NCI-H748 treated with DMSO at 0.1 percent for 48 hours (cell line): ENCODE measurements at places on chromosomes 16 and 17.

GRCh38 chr17:8922451-8922850, 43.1 kb downstream of the PIK3R5 start:
- DNase-seq, result no peak

DNA sequence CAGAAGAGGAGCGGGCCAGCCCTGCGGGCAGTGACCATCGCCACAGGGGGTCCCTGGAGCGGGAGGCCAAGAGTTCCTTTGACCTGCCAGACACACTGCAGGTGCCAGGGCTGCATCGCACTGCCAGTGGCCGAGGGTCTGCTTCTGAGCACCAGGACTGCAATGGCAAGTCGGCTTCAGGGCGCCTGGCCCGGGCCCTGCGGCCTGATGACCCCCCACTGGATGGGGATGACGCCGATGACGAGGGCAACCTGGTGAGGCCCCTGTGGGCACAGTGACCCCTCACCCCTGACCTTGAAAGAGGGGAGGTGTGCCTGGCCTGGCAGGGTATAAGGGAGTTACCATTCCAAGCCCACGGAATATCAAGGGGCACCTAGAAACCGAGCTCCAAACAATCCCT, 35.1 kb upstream of the ABCC3 start:
- no peak for DNase-seq

- no peak for DNase-seq
Observed at GRCh38 chr16:15618392-15618791, 24.6 kb downstream of the MARF1 start.

- DNase-seq, result no peak
Observed at GRCh38 chr17:77395501-77396048, 254.8 kb downstream of the SEC14L1 start.

- no peak for DNase-seq
Observed at GRCh38 chr16:57616876-57617275, 11.6 kb upstream of the ADGRG1 start.

GRCh38 chr16:1991948-1992703, 2.4 kb downstream of the SYNGR3 start:
- no peak for DNase-seq

GRCh38 chr16:67391424-67392300, 1.6 kb downstream of the TPPP3 start:
- DNase-seq, result peak; percentile 27

- DNase-seq, result no peak
Observed at GRCh38 chr17:28285965-28286364, 33.0 kb upstream of the TMEM97 start.

DNA sequence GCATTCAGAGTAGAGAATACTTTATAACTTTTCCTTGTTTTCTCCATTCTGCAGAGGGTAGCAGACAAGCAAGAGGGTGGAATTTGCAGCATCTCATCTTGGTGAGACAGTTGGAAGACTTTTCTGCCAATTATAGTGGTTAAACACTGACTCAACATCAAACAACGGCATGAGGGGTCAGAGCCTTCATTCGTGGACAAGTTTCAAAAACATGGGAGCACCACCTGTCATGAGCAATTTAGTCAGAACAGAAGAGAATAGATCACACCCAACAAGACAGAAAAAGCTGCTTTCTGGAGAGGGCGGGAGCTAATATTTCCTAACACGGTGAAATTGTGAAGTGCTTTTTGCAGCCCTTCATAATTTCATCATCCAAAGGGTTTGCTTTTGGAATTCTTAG, 17.9 kb upstream of the ZNF652 start:
- DNase-seq, result no peak

DNA sequence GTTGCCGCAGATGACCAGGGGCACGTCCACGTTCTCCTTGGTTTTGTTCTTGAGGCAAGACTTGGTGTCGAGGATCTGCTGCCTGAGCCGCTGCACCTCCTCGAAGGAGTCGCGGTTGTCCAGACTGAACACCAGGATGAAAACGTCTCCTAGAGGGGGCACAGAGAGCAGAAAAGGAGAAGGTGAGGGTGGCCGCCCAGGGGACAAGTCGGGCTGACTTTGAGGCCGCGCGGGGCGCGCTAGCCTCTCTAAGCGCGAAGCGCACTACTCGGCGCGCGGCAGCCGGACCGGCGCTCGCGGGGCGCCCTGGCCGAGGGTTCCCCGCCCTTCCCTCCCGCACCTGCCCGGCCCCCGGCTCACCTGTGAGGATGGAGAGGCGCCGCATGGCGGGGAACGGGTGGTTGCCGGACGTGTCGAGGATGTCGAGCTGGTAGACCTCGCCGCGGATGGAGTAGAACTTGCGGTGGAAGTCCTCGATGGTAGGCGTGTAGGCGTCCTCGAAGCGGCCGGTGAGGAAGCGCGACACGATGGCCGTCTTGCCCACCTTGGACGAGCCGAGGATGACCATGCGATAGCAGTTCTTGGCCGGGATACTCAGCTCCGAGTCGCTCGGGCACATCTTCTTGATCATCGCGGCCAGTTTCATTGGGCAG, 533 bp downstream of the RASD1 start:
- peak; percentile 57 for DNase-seq

GRCh38 chr16:4200000-4200780, 41.7 kb downstream of the SRL start:
- DNase-seq, result no peak

DNA sequence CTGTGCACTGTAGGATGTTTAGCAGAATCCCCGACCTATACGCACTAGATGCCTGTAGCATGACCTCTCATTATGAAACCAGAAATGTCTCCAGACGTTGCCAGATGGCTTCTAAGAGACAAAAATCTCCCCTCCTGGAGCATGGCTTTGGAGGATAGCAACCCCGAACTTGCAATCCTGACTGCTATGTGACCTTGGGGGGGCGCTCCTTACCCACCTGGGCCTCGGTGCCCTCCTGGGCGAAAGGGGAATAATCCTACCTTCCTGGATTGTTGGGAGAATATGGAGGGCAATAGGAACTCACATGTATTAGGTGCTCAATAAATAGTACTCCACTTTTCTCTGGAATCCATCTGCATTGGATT, 8.1 kb downstream of the MRM1 start:
- DNase-seq, result no peak

DNA sequence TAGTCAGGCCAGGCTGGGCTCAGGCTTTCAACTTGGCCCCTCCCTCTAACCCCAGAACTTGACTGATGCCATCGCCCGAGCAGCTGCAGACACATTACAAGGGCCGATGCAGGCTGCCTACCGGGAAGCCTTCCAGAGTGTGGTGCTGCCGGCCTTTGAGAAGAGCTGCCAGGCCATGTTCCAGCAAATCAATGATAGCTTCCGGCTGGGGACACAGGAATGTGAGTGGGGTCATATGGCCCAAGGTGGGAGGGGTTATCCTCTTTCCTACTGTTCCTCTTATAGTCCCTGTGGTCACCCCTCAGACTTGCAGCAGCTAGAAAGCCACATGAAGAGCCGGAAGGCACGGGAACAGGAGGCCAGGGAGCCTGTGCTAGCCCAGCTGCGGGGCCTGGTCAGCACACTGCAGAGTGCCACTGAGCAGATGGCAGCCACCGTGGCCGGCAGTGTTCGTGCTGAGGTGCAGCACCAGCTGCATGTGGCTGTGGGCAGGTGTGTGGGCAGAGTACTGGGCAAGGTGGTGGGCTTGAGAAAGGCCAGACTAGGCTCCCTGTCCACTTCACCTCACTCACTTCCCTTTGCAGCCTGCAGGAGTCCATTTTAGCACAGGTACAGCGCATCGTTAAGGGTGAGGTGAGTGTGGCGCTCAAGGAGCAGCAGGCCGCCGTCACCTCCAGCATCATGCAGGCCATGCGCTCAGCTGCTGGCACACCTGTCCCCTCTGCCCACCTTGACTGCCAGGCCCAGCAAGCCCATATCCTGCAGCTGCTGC, 2.1 kb upstream of the NRN1L start:
- DNase-seq, result no peak

DNA sequence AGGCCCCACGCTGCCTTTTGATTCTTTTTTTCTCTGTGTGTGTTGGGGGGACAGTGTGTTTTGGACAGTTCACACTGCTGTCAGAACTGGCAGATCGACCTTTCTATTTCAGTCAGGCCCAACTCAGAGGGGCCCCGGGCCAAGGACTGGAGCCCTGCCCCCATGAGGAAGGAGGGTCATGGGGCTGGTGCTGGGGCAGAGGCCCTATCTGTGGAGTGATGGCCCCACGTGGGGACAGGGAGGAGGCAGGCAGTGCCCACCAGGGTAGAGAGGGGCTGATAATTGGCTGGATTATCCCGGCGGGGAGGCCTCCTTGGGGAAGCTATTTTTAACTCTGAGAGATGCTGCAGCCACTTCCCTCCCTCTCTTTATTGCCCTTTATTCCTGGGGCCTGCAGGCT, 5.7 kb upstream of the KCNJ12 start:
- DNase-seq, result no peak

DNA sequence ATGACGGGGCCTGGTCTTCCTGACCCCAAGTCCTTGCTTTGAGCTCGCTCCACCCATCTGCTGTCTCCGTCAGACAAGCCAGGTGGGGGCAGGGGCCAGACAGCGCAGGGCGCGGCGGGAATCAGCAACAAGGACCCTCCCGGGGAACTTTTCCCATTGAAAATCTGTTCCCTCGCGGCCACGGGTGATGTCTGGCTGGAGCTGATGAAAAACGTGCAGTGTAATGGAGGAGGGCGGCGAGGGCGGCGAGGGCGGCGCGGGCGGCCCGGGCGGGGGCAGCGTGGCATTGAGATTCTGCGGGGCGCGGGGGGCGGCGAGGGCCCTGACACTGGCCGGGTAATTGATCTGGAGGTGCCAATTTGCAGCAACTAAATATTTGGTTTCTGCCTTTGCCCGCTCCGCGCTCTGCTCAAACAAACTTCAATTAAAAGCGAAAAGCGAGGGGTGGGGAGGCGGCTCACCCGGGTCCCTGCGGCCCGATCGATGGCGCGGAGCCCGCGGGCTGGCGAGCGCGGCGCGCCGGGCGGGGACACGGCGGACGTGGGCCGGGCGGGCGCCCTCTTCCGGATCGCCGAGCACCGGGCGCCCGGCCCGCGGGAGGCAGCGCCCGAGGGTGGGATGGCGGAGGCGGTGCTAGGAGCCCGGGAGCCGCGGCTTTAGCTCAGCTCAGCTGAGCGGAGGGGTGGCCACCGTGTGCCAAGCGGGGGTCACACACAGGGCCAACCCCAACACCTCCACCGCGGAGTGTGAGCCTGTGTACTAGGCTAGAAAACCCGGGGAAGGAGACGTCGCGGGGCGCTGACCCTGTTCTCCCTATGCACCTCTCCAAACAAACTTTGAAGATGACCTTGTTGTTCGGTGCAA, 32.4 kb downstream of the DCAKD start:
- DNase-seq, result peak; percentile 11

- DNase-seq, result no peak
Observed at GRCh38 chr17:57997085-57997809, 9.2 kb upstream of the VEZF1 start.

GRCh38 chr17:2094891-2095535, 40.1 kb downstream of the HIC1 start:
- no peak for DNase-seq

DNA sequence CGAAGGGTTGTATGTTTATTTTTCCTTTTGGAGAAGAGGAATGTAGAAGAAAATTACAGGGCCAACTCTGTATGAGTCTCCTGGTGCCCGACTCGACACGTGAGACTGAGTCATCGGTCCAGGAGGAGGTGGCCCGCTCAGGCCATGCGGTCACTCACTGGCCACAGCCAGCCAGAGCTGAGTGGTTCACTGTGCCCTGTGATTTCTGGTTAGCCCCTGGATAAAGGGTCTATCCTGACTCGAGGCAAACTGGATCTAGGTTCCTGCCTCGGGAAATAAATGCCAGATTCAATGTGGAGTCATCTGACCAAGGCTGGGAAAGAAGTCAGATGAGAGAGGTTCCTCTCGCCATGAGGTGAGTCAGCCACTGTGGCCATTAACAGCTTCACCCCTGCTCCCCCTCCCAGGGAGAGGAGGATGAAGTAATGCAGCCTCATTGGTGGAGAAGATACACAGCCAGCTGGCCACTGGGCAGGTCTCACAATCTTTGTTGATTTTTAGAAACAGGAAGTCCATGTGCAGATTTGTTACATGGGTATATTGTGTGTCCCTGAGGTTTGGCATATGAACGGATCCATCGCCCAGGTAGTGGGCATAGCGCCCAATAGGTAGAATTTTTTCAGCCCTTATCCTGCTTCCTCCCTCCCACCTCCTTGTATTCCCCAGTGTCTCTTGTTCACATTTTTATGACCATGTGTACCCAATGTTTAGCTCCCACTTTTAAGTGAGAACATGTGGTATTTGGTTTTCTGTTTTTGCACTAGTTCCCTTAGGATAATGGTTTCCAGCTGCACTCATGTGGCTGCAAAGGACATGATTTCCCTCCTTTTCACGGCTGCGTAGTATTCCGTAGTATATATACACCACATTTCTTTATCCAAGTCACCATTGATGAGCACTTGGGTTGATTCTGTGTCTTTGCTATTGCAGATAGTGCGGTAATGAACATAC, 21.7 kb upstream of the USP36 start:
- no peak for DNase-seq

GRCh38 chr17:28538296-28538895, 14.0 kb downstream of the UNC119 start:
- no peak for DNase-seq

DNA sequence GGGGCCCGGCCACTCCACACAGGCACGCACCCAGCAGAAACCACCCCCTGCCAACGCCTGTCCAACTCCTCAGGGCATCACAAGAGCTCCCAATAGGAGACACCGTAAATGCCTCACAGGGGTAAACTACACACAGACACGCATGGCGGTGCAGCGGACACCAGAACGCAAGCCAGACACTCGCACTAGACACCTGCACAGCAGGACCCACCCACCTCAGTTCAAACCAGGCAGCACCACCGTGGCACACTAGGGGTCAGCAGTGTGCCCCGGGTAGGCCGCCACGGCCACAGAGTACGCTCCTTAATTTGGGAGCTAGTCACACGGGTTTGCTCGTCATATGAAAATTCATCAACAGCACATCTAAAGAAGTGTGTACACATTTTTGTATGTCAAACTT, 3.4 kb downstream of the SLC38A10 start:
- DNase-seq, result peak; percentile 23

DNA sequence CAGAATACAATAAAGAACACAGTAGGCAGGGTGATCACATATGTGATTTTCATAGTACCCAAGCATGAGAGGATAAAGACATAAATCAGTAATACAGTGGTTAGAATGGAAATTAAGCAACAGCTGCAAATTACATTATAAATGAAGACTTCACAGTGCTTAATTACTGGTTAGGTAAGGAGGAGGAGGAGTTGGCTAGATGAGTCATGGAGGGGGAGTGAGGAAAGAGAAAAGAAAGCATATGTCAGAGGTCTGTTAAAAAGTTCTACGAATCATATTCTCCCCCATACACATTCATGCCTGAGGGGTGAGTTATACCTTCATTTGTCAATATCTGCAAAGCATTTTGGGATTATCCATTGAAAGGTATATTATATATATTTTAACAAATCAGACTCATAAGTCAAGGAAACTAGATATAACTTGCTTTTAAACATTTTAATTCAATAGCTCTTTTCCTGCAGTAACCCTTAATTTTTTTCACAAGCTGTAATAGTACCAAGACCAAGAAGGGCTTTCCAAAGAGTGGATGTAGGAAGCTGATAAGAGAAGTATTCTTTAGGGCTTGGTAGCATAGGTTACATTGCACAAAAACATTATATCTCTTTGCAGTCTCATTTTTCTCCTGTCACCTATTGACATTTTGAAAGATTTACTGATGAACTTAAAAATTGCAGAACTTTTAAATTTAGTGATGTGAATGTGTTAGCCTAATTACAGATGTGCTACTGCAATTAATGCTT, 99.3 kb downstream of the STXBP4 start:
- no peak for DNase-seq

GRCh38 chr17:74527081-74527480, 4.2 kb downstream of the CD300LB start:
- DNase-seq, result no peak
